ENCODE measurements at places on chromosomes 6 and 20.
A peak's percentile ranks its signal among the peaks of the same experiment; 100 is the strongest.

- DNase-seq: no peak
Measured at GRCh38 chr20:32193996-32194395, 13.5 kb downstream of the PLAGL2 start.

DNA sequence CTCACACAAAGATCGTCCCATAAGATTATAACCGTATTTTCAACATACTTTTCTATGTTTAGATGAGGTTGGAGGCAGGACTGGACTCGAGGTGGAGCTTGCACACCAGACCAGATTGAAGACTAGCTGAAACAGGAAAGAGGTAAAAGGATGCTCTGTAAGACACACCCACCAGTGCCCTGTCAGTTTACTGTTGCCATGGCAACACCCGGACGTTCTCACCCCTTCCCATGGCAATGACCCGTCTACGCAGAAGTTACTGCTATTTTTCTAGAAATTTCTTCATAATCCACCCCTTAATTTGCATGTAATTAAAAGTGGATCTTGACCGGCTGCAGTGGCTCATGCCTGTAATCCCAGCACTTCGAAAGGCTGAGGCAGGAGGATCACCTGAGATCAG is 13.6 kb upstream of the SRSF6 start:
- DNase-seq: no peak

GRCh38 chr6:7155871-7156579 is 48.3 kb downstream of the RREB1 start:
- no peak for DNase-seq

DNA sequence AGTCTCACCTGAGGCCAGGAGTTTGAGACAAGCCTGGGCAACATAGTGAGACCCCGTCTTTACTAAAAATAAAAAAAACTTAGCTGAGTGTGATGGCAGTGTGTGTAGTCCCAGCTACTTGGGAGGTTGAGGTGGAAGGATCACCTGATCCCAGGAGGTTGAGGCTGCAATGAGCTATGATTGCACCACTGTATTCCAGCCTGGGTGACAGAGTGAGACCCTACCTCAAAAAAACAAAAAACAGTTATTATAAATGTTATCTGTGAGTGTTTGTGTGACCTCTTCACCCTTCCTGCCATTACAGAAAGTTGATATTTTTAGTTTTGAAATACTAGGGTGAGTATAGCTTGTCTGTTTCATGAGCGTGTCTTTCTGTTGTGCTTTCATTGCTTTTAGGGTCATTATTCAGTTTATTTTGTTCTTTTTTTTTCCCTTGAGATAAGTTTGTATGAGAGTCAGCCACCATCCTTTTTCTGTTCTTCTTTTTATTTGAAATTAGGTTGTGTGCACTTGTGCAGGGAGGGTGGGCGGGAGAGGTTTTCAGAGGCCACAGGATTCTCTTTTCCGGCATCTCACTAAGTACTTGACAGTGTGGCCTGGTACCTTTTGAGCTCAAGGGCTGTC is 26.2 kb downstream of the CDYL start:
- no peak for DNase-seq

DNA sequence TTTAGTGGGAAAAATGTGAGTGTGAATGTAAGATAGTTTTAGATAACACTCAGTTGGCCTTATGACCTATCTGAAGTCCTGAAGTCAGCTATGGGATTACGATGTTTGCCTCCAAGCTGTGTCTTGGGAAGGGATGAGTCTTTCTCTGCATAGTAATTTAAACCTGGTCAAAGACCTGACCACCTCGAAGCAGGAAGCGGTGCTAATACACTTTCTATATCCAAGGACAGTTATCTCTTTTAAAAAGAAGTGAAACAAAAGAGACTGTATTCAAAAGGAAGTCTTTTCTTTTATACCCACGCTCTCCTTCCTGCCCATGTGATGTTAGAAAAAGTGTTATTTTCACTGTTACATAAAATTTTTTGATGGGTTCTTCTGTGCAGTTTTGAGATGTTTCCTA is 94.9 kb downstream of the JARID2 start:
- DNase-seq: no peak

DNA sequence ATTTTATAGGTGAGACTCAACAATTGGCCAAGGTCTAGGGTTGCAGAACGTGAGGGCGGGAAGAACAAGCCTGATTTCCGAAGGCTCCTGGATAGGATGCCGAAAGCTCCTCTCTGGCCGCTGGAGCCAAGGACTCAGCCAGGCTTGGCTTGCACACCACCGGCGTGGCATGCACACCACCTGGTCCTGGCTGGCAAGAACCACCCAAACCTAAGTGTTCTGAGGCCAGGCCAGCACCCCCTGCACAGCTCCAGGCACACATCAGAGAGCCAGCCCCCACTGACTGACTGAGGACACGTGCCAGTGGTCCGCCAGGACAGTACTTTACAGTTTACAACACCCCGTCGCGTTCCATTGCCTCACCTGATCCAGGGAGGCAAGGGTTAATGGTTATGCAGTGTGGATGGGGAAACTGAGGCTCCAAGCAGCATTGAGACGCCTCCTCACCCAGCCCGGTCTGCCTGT is 414 bp downstream of the TGM2 start:
- DNase-seq: no peak

DNA sequence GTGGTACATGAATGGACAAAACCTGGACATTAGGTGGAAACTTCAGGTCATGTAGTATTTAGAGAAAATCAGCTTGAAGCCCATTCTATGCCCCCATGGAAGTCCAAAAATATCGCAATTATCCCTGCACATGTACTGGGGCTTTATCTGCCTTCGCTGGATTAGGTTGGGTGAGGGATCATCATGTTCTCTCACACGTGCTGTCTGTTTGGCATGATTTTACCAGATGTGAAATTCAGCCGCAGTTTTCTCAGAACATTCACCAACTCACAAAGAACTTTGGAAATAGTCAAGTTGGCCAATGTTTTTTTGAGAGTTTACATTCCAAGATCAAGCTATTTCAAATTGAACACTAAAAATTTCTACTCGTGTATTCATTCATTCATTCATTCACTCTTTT is 459.8 kb upstream of the CITED2 start:
- no peak for DNase-seq

DNA sequence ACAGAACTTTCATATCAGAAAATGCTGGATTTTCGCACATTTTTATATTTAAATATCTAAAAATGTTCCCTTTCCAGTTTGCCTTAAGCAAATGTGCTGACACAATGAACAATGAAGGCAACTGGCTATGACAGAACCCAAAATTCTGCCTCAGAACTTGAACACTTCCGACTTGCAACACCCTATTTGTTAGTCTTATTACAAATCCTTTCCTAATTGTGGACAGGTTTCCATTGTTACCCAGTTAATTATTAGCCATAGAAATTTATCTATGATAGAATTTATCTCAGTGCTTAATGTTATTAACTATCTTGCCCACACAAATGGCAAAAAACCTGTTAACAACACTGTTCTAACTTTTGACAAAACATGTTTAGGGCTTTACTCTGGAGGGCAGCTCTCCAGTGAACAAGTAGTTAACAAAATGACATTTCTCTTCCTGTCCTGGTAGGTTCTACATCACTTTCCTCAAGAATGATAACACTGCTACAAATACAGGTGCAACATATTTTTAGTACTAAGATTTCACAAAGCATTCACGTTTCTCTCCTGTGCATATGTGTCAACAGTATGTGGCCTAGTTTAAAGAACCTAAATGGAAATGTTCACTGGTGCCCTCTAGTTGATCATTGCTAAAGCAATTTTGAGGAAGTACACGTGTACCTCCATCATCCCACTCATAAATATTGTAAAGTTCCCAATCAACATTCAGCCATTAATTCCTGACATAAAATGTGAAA is 58.4 kb downstream of the HIVEP2 start:
- DNase-seq: no peak

GRCh38 chr6:27753668-27754407 is 158.4 kb downstream of the OR2B2 start:
- DNase-seq: peak; percentile 77

DNA sequence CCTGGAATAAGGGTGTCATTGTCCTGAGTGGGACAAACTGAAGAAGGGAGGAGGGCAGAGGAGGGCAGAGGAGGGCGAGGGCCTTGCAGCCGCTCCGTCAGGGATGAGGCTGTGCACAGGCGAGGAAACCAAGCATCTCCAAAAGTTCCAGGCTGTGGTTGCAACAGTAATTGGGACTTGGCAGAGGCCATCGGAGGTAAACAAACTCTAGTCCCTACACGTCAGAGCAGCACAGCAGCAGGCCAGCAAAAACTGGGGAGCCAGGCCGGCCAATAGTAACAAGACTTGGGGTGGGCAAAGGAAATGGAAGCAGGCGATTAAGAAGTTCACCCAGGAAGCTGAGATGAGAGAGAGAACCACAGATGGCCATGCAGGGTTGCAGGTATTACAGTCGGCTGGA is 142.8 kb downstream of the SMOC2 start:
- DNase-seq: no peak

GRCh38 chr6:125182237-125183008 is 28.9 kb downstream of the TPD52L1 start:
- DNase-seq: no peak

- peak; percentile 76 for DNase-seq
Measured at GRCh38 chr6:44237021-44237812, 9.7 kb upstream of the HSP90AB1 start.

DNA sequence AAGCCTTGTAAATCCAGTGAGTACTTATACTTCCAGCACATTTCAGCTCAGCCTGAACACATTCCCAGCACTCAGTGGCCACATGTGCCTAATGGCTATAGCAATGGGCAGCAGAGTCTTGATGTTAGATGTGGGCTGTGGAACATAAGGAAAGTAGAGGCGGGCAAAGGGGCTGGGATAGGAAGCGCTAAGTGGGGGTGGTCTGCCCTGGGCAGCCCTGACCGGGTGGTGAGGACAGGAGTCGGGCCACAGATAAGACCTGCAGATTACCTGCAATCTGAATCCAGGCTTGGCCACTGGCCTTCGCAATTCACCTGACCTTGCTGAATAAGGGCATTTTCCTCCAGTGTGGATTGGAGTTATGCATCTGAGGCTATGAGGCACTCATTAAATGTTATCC is 11.1 kb upstream of the HMGA1 start:
- no peak for DNase-seq

DNA sequence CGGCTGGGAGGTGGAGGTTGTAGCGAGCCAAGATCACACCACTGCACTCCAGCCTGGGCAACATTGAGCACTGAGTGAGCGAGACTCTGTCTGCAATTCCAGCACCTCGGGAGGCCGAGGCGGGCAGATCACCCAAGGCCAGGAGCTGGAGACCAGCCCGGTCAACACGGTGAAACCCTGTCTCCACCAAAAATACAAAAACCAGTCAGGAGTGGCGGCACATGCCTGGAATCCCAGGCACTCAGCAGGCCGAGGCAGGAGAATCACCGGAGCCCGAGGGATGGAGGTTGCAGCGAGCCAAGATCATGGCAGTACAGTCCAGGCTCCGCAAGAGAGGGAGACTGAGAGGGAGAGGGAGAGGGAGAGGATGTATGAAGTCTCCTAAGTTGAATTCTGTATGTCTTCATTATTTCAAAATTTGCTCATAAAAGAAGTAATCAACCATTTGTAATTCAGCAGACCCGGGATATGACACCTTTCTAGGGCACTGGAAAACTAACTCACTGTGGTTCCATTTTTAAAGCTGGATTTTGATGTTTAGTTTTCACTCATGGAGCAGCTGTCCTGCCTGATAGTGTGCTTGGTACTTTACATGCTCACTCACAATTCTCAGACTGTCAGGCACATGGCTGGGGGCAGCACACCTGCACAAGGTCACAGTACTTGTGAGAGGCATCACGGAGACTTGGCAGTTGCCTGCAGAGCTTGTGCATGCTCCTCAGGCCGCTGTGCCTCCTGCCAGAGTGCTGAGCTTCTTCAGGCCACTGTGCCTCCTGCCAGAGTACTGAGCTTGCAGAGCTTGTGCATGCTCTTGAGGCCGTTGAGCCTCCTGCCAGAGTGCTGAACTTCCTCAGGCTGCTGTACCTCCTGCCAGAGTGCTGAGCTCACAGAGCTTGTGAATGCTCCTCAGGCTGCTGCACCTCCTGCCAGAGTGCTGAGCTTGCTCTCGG is 106.2 kb downstream of the ERMARD start:
- DNase-seq: no peak

GRCh38 chr6:57147955-57148858 is 23.9 kb upstream of the BAG2 start:
- no peak for DNase-seq

- DNase-seq: no peak
Measured at GRCh38 chr6:81237226-81237625, 515.3 kb downstream of the TENT5A start.

DNA sequence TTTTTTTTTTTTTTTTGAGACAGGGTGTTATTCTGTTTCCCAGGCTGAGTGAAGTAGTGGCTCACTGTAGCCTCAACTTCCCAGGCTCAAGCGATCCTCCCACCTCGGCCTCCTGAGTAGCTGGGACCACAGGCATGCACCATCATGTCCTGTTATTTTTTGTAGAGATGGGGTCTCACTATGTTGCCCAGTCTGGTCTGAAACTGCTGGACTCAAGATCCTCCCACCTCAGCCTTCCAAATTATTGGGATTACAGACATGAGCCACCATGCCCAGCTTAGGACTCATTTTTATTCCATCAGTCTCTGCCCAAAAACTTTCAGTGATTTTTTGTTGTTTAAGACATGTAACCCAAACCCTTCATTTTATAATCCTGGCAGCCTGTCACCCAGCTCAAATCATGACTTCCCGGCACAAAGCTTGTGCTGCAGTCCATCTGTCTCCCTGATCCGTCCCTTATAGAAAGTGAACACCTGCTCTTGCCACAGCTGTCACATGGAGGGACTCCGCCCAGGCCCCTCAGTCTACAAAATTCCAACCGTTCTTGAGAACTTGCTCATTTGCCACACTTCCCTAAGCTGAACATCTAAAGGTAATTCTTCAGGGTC is 183.9 kb upstream of the JARID2 start:
- DNase-seq: no peak

DNA sequence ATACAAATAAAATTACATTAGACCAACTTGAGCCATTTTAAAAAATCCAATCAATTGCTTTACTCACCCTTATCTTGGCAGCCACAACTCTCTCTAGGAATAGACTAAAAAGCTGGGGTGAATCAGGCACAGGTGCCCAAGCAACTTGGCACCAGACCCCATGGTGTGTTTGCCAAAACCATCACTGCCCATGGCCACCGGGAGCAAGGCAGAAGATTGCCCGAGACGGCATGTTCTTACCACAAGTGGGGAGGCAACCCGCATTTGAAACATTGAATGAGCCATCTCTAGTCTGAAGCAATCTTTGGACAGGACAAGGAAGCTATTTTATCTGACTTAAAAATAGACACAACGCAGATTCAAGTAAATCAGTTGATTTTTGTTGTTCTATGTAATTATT is 69.0 kb downstream of the SMLR1 start:
- no peak for DNase-seq

DNA sequence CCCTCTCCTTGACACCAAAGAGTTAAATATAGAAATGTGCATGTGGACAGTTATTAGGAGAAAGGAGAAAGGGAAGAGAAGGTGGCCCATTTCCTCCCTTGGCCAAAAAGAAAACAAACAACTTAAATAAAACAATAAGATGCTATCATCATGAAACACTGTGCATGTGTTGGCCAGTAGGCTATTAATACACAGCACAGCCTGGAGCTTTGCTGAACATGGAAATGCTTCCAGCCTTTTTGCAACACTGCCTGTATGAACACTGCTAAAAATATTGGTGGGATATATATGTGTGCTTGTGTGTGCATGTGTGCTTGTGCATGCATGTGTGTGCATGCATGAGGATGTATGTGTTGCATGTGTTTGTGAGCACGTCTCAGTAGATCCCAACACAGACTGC is 100.4 kb downstream of the LY86 start:
- DNase-seq: no peak

- DNase-seq: no peak
Measured at GRCh38 chr6:112237595-112237994, 16.8 kb downstream of the LAMA4 start.
